ENCODE measurements at places on chromosomes 6 and 20. TPM values are rescaled to one million over a fixed set of nuclear protein-coding genes. Genes with fewer than 3 reads are reported as not detected.
A peak's percentile ranks its signal among the peaks of the same experiment; 100 is the strongest.

The RBPJL gene
- total RNA-seq, result not detected

The NHLRC1 gene
- total RNA-seq, result 3.1 TPM

The ATXN1 gene
- total RNA-seq, result 26.2 TPM

DNA sequence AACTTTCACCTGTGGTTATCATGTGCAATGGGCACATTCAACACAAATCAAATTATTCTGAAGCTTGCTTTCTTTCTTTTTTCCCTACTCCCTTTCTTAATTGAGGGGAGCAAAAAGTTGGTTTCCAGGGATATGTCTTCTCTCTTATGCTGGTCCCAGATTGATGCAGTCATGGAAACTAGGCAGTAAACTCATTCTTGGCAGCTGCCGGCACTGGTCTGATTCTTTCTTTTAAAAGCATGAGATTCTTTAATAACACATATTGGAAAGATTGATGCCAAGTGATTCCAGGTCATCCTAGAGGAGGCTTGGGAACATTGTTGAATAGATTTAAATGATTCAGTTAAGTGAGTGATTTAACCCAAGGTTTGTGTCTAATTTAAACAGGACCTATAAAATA is 29.0 kb downstream of the PTPRA start:
- no peak for DNase-seq

GRCh38 chr6:160272707-160273106 is 14.1 kb upstream of the SLC22A2 start:
- no peak for DNase-seq

GRCh38 chr6:39453241-39453640 is 130.7 kb upstream of the KCNK16 start:
- peak; percentile 64 for DNase-seq

DNA sequence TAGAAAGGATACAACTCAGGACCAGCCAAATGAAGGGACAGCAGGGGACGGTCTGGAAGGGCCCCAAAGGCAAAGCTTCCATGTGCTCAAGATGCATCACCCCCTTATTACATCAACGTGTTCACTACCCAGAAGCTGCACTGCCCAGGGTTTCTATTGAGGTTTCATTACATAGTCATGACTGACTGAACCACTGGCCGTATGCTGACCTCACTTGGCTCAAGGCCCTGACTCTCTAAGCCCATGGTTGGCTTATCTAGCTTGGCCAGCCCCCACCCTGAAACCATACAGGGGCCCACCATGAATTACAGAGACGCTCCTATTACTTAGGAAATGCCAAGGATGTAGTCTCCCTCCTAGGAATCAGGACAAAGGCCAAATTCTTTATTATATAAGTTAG is 179.4 kb downstream of the FOXC1 start:
- DNase-seq, result peak; percentile 44

Measured in fibroblast of lung (primary cell).